Stimulated activated CD8-positive, alpha-beta memory T cell treated with anti-CD3 and anti-CD28 coated beads, Interleukin-4, amount 100 ng/mL, for 1 hour (primary cell): ENCODE measurements at places on chromosomes 6 and 20.

DNA sequence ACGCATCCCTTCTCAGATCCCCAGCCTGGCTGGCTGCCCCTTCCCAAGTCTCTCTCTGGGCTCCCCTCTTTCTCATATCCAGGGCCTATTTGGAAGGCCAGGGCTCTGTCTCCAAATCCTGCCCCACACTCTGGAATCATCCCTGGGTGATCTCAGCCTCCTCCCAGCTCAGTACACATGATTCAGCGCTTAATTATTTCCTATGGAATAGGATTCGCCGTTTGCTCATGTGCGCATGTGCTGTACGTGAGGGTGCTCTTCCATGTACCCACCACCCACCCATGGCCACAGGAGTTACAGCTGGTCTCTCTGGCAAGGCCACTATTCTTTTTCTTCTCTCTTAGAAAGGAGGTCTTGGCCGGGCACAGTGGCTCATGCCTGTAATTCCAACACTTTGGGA is 81.7 kb upstream of the FOXP4 start:
- DNase-seq, result no peak

- DNase-seq, result no peak
These were observed 24.3 kb upstream of the LSM14B start for GRCh38 chr20:62097881-62098407.

- no peak for DNase-seq
These were observed 12.6 kb downstream of the MCM3 start for GRCh38 chr6:52271852-52272460.

GRCh38 chr6:47250302-47250701 is 59.4 kb downstream of the TNFRSF21 start:
- DNase-seq, result no peak

DNA sequence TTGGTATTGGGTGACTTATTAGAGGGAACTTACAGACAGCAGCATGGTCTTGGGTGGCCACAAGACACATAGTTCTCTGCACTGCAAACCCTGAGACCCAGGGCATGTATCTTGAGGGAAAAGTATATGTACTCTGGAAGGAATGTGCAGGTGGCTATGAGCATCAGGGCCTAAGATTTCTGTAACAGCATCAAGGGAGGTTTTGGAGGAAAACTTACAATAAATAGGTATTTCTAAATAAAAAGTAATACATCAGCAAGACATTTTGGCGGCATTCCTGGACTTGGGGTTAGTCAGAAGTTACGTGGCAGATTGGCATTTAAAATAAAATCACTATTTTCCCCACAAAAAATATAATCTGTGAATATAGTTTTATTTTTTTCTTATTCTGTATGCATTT is 8.0 kb upstream of the STX7 start:
- DNase-seq, result no peak

- DNase-seq, result no peak
These were observed 124.1 kb upstream of the THEMIS start for GRCh38 chr6:128024969-128025368.

GRCh38 chr6:38169977-38170526 is 350.5 kb downstream of the ZFAND3 start:
- no peak for DNase-seq

GRCh38 chr20:4415281-4415680 is 306.4 kb upstream of the PRND start:
- no peak for DNase-seq

DNA sequence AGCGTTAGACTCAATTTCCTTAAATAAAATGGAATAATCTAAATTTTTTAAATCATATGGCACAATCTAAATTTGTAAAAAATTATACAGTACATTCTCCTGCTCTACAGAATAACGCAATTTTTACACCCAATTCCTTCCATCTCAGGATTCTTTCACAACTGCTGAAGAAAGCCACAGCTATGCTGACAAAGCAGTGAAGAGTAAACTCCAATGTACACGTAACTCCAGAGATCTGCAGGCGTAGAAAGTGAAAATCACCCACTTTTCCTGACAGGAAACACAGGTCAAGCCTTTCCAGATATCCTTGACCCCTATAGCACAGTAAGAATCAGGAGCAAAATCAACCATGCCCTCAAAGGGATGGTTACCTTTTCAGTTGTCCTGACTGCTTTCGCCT is 27.4 kb downstream of the EPHA7 start:
- no peak for DNase-seq

DNA sequence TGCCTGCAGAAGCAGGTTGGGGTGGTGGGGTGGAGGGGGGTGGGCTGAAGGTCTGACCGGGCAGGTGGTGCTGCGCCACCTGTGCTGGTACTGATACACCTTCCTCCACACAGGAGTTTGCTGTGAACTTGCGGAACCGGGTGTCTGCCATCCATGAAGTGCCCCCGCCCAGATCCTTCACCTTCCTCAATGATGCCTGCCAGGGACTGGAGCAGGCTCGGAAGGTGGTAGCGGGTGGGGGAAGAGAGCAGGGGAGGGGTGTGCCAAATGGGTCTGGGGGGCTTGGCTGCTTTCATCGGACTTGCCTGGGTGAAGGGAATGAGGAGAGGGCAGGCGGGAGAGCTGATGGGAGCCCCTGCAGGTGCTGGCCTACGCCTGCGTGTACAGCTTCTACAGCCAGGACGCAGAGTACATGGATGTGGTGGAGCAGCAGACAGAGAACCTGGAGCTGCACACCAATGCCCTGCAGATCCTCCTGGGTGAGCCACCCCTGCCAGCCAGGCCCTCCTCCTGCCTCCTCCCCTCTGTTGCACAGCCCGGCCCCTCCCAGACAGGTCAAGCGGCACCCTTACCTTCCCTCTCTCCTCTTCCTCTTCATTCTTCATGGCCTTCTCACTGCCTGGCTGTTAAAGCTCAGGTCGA is 6.7 kb downstream of the DNPH1 start:
- DNase-seq, result no peak

DNA sequence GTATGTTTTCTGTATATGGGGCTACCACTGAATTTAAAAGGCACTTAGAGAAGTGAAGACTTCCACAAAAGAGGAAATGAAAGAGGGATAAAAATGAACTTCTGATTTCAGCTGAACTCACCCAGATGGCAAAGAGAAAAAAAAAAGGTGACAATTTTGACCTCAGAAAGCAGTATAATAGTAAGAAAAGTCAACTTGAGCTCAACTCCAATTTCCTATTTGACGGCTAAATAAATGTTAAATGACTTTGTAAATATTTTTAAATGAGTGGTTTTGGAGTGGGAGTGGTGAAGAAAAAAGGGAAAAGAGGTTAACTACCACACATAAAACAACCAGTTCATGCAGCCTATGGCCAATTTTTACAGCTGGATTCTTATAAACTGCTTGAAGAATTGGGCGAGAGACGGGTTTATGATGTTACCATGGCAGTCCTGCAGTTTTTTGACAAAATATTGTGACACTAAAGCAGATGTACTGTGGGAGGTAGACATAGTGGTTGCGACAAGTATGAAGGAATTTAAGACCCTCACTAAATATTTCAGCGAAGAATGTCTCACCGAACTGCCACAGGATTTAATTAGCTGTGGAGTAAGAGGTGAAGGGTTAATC is 49.8 kb upstream of the ADTRP start:
- DNase-seq, result no peak

GRCh38 chr6:162245830-162246420 is 481.6 kb downstream of the PRKN start:
- DNase-seq, result no peak

- DNase-seq, result no peak
These were observed 2.0 kb downstream of the AIF1 start for GRCh38 chr6:31617010-31617409.

DNA sequence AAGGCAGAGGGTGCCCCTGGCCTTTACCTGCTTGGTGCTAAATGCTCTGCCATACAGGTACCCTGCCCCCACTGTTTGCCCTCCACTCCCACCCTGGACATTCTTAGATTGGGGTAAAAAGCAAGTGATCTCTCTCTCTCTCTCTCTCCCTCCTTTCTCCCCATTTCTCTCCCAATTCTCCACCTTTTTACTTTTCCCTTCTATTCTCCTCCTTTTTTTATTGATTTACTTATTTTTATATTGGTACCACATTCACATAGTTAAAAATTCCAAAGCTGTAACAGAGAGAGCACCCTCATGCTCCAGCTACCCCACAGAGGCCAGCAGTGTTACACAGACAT is 37.7 kb upstream of the ID1 start:
- no peak for DNase-seq

DNA sequence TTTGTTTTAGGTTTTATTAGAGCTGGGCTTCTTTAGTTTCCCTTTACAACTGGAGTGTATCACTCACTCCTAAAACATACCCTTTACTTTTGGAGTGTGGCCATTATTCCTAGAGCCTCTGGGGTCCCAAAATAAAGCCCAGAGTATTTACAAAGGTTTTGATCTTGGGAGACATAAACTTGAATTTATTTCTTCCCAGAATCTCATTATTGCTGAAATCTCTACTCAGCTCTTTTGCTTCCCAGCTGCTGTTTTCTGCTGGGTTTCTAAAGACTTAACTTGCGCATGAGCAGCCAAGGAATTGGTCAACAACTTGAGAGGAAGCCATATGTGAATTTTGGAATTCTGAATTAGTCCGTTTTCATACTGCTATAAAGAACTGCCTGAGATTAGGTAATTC is 94.5 kb upstream of the NRSN1 start:
- no peak for DNase-seq

GRCh38 chr20:51731731-51732095 is 36.5 kb downstream of the ATP9A start:
- DNase-seq, result no peak

GRCh38 chr6:18049646-18050045 is 62.2 kb upstream of the KIF13A start:
- no peak for DNase-seq

DNA sequence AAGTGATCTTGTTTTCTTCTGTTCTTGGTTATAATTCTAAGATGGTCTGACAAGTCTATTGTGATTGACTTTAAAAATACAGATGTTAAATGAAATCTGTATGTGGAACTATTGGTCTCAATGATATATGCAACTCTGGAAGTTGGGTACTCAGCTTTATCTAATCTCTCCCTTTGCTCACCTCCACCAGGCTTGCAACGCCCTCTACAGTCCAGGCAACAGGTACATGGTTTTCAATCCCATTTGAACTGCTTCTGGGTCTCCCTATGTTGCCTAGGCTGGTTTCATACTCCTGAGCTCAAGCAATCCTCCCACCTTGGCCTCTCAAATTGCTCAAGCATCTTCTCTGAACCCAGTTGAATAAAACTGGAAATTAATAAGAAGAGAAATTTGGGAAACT is 25.6 kb upstream of the HLA-DQB1 start:
- DNase-seq, result no peak

DNA sequence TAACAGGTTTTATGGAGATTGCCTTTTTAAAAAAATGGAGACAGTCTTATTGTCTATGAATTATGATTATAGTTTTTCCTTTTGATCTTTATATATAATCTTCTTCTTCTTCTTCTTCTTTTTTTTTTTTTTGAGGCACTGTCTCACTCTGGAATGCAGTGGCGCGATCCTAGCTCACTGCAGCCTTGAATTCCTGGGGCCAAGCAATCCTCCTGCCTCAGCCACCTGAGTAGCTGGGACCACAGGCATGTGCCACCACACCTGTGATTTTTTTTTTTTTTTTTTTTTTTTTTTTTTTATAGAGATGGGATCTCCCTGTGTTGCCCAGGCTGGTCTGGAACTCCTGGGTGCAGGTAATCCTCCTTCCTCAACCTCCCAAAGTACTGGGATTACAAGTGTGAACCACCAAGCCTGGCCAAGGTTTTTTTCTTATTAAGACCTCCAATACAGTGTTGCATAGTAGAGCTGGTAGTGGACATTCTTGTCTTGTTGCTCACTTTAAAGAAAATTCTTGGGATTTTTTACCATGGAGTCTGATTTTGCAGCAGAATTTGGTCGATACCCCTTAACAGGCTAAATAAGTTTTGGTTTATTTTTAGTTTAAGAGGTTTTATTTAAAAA is 46.5 kb downstream of the STK4 start:
- no peak for DNase-seq

DNA sequence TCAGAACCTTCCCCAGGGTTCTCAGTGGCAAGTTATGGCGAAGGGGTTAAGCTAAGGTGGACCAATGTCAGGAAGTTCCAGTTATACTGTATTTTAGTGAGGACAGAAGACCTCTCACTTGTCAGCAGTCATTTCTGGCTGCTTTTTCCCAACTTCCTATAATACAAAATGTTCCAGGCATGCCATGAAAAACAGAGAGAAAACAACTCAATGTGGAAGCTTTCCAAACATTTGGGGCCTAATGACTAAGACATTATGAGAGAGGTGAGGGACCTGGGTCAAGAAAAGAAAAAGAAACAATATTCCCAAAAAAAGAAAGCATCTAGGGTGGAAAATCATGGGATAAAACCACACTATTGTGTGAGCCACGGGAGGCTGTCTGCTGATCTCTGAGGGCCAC is 99.9 kb upstream of the MAP3K4 start:
- no peak for DNase-seq

- no peak for DNase-seq
These were observed 116.4 kb downstream of the TOX2 start for GRCh38 chr20:44031001-44031574.

GRCh38 chr6:148143771-148144170 is 198.9 kb upstream of the SASH1 start:
- no peak for DNase-seq

DNA sequence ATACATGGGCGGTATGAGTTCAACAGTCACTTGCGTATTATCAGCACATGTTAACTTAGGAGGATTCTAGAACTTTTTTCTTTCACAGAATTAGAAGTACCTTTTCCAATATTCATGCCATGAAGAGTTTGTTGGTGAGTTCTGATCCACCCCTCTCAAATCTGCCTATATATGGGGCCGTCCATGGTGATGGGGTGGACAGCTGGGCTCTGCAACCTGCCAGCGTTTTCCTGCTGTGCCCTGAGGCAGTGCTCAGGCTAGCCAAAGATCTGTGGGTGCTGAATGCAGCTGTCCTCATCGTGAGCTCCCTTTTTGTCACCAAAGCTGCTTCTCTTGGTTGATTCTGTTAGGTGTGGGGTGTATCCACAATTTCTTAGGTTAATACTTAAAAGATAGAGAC is 88.7 kb downstream of the THBS2 start:
- no peak for DNase-seq

GRCh38 chr6:83127976-83128375 is 60.5 kb downstream of the DOP1A start:
- DNase-seq, result no peak

DNA sequence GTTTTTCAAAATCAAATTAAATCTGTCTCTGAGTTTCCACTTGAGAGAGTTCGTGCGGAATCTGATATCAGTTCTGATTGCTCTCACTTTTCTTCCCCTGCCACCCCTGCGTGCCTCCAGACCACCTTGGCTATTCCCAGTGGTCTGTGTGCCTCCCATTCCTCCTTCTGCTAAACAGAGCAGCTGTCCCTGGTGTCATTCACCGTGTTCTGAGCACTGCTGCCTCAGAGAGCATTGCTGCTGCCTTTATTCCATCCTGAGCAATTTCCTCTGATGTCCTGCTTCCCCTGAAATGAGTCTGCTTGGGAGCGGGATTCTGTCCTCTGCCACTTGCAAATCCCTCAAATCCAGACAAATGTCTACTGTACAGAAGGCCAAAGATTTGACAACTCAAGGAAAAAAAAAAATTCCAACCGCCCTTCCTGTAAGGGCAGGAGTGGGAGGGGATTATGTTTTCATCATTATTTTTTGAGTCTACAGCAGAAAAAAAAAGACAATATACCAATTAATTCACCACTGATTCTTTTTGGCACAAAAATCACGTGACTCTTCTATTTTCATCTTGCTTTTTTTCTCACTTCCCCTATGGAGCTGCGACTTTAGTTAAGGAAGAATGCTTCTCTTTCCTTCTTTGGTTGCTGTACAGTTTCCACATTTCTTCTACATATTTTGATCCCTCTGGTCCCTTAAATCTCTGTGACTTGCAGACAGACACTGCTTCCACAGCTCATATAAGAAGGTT is 833.0 kb downstream of the EPHA7 start:
- no peak for DNase-seq

GRCh38 chr6:156943166-156943565 is 166.0 kb downstream of the ARID1B start:
- no peak for DNase-seq
